ENCODE measurements at places on chromosomes 13 and 19.

DNA sequence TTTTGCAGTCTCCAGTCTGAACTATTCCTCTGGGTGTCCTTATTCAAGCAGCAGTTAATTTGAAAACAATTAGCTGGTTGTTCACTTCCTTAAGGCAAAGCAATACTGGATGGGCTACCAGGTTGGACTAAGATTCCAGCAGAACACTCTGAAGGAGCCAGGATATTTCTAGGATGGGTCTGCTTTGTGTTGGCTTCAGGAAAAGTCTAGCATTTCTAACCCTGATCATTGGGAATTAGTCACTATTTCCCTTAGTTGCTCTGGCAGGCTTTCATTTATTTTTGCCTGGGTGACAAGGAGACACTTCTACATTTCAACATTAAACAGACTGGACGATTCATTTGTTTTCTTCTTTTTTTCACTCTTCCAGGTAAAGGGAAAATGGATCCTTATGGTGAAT, 228.4 kb downstream of the ENOX1 start:
- no peaks in the 10 kb centered on the region for H3K36me3 ChIP-seq
- DNase-seq = no peak
- peaks cover 1% of the 10 kb centered on the region for H3K27me3 ChIP-seq
- H3K27ac ChIP-seq = no peak overlapping the region
- no peak overlapping the region for H3K4me3 ChIP-seq
- H3K4me1 ChIP-seq = no peaks in the 10 kb centered on the region

DNA sequence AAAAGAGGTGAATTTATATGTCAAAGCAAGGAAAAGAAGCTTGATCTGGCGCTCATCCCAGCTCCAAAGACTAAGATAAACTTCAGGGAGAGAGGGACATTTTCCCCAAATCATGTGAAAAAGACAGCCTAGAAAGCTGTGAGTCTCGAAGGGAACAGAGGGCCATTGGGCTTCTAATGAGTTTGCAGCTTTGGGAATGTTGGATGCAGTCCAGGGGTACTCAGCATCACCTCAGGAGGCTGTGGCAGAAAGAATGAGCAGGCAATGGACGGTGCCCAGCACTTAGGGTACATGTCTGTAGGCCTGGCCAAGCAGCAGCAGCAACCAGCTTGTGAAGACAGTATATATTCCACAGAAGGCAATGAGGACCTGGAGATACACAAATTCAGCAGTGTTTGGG, 25.7 kb upstream of the WASF3 start:
- H3K4me3 ChIP-seq = no peak overlapping the region
- H3K27me3 ChIP-seq = peaks cover 10% of the 10 kb centered on the region
- DNase-seq = no peak

DNA sequence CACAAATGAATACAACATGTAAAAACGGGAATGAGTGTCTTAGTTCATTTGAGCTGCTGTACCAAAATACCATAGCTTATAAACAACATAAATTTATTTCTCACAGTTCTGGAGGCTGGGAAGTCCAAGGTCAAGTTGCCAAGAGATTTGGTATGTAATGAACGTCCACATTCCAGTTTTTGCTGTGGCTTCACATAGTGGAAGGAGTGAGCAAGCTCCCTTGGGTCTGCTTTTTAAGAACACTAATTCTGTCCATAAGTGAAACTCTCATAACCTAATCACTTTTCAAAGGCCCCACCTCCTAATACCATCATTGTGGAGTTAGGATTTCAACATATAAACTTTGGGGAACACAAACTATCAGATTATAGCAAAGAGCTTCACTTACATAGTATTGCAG, 1189.6 kb downstream of the PCDH9 start:
- H3K36me3 ChIP-seq = no peaks in the 10 kb centered on the region
- no peak overlapping the region for H3K27ac ChIP-seq
- H3K4me3 ChIP-seq = no peak overlapping the region
- H3K27me3 ChIP-seq = no peaks in the 10 kb centered on the region
- H3K4me1 ChIP-seq = no peaks in the 10 kb centered on the region

DNA sequence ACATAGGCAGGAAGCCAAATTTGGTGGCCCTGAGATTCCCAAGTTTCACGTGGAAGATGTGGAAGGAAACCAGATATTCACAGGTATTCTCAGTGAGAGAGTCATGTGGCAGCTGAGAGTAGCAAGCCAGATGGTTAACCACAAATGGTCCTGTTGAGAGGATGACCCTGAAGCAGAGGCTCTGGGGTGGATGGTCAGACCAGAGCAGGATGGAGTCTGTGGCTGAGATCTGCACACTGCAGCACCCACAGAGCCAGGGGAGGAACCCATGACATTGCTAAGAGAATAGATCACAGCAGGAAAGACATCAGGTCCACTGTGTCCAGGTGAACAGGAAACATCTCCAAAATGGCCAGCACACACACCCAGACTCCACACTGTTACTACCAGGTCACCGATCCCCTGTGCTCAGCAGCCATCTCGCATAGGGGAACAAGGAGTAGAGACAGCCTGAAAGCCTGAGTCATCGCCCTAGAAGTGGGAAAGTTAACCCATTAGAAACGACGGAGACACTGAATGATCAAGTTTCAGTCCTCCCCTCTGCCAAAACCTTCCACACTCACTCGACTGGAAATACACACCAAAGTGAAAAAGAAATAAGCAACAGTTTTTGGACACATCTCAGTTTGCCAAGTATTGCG, 160.0 kb downstream of the RBM26 start:
- no peaks in the 10 kb centered on the region for H3K4me1 ChIP-seq
- no peaks in the 10 kb centered on the region for H3K36me3 ChIP-seq
- no peak overlapping the region for H3K27ac ChIP-seq
- DNase-seq = no peak
- H3K4me3 ChIP-seq = no peak overlapping the region
- no peaks in the 10 kb centered on the region for H3K27me3 ChIP-seq

- no peak for DNase-seq
- peaks cover 15% of the 10 kb centered on the region for H3K27me3 ChIP-seq
- H3K36me3 ChIP-seq = no peaks in the 10 kb centered on the region
- no peak within 1 kb of the TSS for H3K4me3 ChIP-seq
- no peak within 1 kb of the TSS for H3K27ac ChIP-seq
These were observed at the start of gene HPN for GRCh38 chr19:35041548-35042055. HPN (plus strand) TSS chr19:35041721; CDS start chr19:35042507, 786 bp downstream.

- no peak overlapping the region for H3K4me3 ChIP-seq
- no peaks in the 10 kb centered on the region for H3K36me3 ChIP-seq
- no peak overlapping the region for H3K27ac ChIP-seq
- DNase-seq = no peak
- H3K27me3 ChIP-seq = peaks cover 51% of the 10 kb centered on the region
- H3K4me1 ChIP-seq = peaks cover 15% of the 10 kb centered on the region
These were observed 3.7 kb upstream of the ARHGEF7 start for GRCh38 chr13:111111376-111111937.

- peaks cover 12% of the 10 kb centered on the region for H3K27me3 ChIP-seq
- no peak for DNase-seq
- no peak overlapping the region for H3K4me3 ChIP-seq
- H3K27ac ChIP-seq = no peak overlapping the region
These were observed 2.7 kb downstream of the FCHO1 start for GRCh38 chr19:17753976-17754375.

- DNase-seq = no peak
- peaks cover 12% of the 10 kb centered on the region for H3K27me3 ChIP-seq
- no peak overlapping the region for H3K4me3 ChIP-seq
- no peaks in the 10 kb centered on the region for H3K4me1 ChIP-seq
- no peak overlapping the region for H3K27ac ChIP-seq
- no peaks in the 10 kb centered on the region for H3K36me3 ChIP-seq
These were observed 151.5 kb upstream of the RXFP2 start for GRCh38 chr13:31587698-31588266.

DNA sequence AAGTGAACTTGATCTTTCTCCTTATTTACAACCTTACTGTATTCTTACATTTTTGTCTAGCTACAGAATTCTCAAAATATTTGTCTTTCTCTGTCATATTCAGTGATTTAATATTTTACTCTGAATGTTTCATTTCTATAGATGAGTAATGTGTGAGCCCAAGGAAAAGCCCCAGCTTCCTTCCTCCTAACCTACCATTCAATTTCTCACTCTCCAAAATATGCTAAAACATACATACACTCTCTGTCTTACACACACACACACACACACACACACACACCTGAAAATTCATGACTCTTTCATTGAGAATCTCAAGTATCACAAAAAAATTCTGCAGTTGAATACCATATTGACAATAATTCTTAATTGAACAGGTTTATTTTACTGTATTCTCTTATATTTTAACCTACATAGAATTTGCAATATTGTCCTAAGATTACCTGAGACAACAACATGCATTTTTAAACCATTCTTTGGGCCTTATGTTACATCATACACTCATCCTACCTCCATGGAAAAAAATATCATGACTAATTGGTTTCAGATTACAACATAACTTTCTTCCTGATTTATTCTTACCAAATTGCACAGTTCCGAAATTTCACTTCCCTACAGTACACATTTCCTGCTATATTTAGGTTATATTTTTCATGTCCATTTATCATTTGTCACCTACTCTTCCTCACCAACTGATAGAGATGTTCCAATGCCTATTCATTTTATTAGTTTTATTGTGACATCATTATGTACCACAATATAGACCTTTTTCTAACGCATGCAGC, 1965.6 kb upstream of the PCDH20 start:
- no peak overlapping the region for H3K27ac ChIP-seq
- no peak overlapping the region for H3K4me3 ChIP-seq
- no peak for DNase-seq
- no peaks in the 10 kb centered on the region for H3K4me1 ChIP-seq
- H3K36me3 ChIP-seq = no peaks in the 10 kb centered on the region
- no peaks in the 10 kb centered on the region for H3K27me3 ChIP-seq

- no peaks in the 10 kb centered on the region for H3K27me3 ChIP-seq
- H3K27ac ChIP-seq = no peak overlapping the region
- H3K4me1 ChIP-seq = peaks cover 16% of the 10 kb centered on the region
- DNase-seq = no peak
These were observed 63.5 kb upstream of the HMGB1 start for GRCh38 chr13:30529085-30529834.

- peaks cover 8% of the 10 kb centered on the region for H3K4me1 ChIP-seq
- no peak overlapping the region for H3K27ac ChIP-seq
- H3K36me3 ChIP-seq = no peaks in the 10 kb centered on the region
- H3K4me3 ChIP-seq = no peak overlapping the region
- peaks cover 12% of the 10 kb centered on the region for H3K27me3 ChIP-seq
These were observed 50.9 kb upstream of the TPM4 start for GRCh38 chr19:16025108-16026101.

DNA sequence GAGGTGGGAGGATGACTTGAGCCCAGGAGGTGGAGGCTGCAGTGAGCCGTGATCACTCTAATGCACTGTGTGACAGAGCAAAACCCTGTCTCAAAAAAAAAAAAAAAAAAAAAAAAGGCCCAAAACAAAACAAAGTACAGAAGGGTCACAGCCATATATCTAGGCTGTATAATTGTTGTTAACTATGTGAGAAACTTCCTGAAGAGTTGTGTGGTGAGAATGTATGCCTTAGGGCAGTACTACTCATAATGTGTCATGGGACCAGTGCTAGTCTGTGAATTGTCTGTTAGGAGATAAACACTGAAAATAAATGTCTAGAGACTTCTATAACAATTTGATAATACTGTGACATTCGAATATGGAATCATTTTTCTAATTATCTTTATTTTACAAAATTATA, 43.1 kb downstream of the PAN3 start:
- no peaks in the 10 kb centered on the region for H3K27me3 ChIP-seq
- H3K36me3 ChIP-seq = peaks cover 9% of the 10 kb centered on the region
- no peak overlapping the region for H3K4me3 ChIP-seq
- H3K4me1 ChIP-seq = peaks cover 38% of the 10 kb centered on the region
- DNase-seq = peak; percentile 92

DNA sequence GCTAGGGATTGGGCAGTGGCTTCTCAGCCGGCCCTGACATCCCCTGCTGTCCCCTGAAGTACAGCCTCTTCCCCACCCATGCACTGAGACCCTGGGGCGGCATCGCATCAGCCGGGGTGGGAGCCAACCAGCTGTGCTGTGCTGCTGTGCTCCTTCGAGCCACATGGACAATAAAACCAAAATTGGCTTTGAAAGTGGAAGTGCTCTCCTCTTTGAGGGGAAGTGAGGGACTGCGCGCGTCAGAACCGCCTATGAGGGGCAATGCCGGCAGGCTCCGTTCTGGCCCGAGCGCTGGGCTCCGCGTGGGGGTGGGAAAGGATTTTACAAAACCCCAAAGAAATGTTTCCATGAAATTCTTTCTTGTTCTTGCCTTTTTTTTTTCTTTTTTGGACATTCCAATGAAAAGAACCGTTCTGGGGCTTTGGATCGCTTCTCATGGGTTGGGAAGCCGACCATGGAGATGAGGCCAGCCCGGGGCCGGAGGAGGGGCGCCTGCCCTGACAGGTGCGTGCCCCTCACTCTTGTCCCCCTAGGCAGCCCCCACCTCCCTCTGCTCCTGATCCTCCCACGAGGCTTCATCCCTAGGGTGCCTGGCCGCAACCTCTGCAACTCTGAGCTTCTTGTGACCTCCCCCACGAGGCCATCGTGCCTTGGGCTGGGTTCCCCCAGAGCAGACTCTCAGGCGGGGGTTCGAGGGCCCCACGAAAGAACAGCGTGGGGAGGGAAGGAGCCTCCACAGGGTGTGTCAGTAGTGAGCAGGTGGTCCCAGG, 22.6 kb downstream of the KLHL26 start:
- peaks cover 54% of the 10 kb centered on the region for H3K4me1 ChIP-seq
- H3K27me3 ChIP-seq = peaks cover 2% of the 10 kb centered on the region
- H3K4me3 ChIP-seq = peak overlapping the region; percentile 74
- no peaks in the 10 kb centered on the region for H3K36me3 ChIP-seq
- no peak for DNase-seq

GRCh38 chr19:38743394-38744297, 628 bp downstream of the CAPN12 start:
- no peaks in the 10 kb centered on the region for H3K36me3 ChIP-seq
- H3K27ac ChIP-seq = no peak overlapping the region
- no peak for DNase-seq
- H3K27me3 ChIP-seq = peaks cover 2% of the 10 kb centered on the region

DNA sequence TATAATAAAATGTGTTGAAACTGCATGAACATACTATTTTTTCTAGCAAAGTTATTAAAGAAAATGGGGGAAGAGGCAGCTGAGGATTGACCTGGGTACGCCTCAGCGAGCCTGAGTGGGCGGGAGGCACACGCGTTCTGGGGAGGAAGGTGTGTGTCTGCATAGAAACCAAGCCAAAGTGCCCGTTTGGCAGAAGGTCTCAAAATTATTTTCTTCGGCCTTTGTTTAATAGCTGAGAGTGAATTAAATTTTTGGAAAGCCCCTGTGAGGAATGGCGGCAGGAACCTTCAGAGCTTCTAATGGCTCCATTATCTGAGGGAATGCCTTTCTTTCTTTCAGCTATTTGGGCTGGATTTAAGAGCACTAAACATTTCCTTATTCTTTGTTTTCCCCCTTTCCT, 5.2 kb downstream of the ZIC2 start:
- no peak overlapping the region for H3K27ac ChIP-seq
- H3K27me3 ChIP-seq = peaks cover 78% of the 10 kb centered on the region
- peaks cover 5% of the 10 kb centered on the region for H3K36me3 ChIP-seq
- peaks cover 27% of the 10 kb centered on the region for H3K4me1 ChIP-seq
- DNase-seq = no peak

- H3K27ac ChIP-seq = no peak overlapping the region
- H3K4me3 ChIP-seq = no peak overlapping the region
- no peaks in the 10 kb centered on the region for H3K27me3 ChIP-seq
These were observed 12.4 kb upstream of the TINCR start for GRCh38 chr19:5580161-5580571.

GRCh38 chr19:52397310-52398080, at the start of gene ZNF528:
ZNF528 (plus strand) TSS chr19:52397849; CDS start chr19:52402014, 4,165 bp downstream.
- H3K4me1 ChIP-seq = peaks cover 20% of the 10 kb centered on the region
- peak; percentile 86 for DNase-seq

Measured in HFFc6 (cell line).